Heart left ventricle (tissue), 16 donors: ENCODE measurements at places on chromosomes 4 and X.

DNA sequence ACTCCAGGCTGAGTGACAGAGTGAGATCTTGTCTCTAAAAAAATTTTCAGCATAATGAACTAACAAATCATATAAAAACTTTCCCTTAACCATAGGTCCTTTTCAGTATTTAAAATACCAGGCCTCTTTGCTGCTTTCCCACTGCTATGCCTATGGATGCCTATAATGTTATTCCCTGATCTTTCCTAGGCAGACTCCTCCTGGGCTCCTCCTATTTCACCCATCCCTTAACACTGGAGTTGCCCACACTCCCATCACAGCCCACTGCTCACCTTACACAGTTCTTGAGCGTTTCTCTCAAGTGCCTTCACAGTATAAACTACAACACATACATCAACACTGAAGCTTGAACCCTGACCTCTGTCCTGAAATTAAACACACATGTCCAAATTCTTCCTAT lies 31.6 kb downstream of the PAPSS1 start:
- DNase-seq = no peak

DNA sequence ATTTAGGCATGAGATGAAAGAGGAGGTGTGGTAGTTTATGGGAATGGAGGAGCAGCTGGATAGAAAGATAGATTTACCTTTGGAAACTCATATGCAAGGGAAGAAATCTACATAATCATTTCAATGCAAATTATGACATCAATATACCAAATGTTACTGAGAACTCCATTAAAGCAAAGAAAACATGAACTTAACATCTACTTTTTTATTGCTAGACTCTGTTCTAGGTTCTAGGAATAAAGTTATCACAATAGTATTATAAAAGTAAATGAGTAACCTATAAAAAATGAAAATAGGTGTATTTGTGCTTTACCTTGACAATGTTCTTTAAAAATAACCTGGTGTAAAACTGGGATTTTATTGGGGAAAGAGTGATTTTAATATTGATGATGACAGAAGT lies 221.6 kb upstream of the SLIT2 start:
- DNase-seq = no peak

GRCh38 chr4:154349829-154350228 lies 141.8 kb downstream of the DCHS2 start:
- no peak for DNase-seq

GRCh38 chr4:56907489-56908205 lies at the start of gene REST:
TSS of gene REST (plus strand) at chr4:56907900. CDS start at chr4:56910639, 2,739 bp downstream.
- DNase-seq = peak; percentile 85

GRCh38 chrX:144791298-144791697 lies 456.0 kb upstream of the SPANXN1 start:
- DNase-seq = no peak

DNA sequence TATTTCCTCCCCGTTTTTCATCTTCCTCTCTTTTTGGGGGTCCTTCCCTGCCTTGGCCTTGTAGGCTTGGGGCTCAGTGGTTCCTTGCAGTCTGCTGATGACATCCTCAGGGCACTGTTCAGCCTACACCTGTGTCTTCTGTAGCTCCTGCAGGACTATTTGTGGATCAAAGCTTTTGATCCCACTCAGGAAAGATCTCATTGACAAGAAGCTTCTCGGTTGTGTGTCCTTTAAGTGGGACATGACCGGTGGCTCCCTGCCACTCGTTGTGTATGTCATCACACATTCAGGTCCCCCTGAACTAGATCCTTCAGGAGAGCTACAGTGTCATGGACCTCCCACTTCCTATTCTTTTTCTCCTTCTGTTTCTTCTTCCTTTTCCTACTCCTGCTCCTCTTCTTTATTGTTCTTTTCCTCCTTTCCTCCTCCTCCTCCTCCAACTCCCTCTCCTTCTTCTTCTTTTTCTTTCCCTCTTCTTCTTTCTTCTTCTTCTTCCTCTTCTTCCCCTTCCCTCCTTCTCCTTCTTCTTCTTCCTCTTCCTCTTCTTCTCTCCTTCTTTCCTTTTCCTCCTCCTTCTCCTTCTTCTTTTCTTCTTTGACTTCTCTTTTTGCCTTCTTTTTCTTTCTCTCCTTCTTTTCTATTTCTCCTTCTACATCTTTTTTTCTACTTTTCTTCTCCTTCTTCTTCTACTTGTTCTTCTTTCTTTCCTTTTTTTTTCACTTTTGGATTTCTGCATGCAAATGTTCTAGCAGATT lies 67.8 kb downstream of the NBDY start:
- no peak for DNase-seq

DNA sequence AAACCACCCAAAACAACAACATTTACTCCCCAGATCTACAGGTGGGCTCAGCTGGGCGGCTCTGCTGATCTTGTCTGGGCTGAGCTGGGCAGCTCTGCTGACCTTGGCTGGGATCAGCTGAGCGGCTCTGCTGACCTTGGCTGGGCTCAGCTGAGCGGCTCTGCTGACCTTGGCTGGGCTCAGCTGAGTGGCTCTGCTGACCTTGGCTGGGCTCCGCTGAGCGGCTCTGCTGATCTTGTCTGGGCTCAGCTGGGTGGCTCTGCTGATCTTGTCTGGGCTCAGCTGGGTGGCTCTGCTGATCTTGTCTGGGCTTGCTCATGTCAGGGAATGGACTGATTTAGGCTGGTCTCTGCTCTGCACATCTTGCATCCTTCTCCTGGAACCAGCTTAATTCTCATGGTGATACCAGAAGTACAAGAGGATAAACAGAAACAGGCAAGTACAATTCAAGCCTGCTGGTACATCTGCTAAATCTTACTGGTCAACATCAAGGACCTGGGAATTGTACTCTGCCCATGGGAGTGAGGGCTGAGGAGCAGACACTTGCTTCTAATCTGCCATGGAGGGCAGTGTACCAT lies 248.5 kb upstream of the PSAPL1 start:
- DNase-seq = no peak

GRCh38 chr4:30865691-30866090 lies 145.5 kb downstream of the PCDH7 start:
- DNase-seq = no peak

GRCh38 chrX:54076903-54077302 lies 32.6 kb upstream of the PHF8 start:
- no peak for DNase-seq

- DNase-seq = no peak
Measured at GRCh38 chr4:59973492-59973891, 1226.6 kb upstream of the ADGRL3 start.

DNA sequence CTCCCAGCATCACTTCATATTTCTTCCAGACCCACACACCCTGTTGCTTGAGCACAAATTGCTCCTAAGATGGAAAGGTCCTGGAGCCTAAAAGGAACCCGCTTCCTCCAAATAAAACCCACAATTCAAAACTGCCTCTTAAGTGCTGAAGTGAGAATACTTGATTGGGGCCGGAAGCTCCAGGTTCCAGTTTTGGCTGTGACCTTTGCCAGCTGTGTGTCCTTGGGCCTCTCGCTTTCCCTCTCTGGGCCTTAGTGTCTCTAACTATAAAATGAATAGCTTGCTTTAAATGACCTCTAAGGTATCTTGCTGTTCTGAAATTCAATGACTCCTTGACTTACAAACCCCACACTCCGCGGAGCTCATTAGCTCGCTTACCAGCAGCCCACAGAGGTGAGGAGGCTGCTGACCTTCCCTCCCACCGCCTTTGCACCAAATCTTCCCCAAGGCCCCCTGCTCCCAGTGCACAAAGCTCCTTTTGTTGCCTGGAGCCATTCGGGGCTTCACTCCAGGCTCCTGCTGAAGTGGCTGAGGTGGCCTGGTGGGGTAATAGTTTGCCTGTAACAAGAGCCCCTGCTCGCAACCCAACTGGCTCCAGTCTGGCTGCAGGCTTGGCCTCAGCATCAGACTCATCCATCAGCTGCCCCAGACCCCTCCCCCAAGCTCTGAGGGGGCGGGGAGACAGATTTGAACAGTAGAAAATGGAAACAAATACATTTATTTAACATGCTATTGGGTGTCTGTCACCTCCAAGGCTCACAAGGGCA lies 21.8 kb downstream of the STARD8 start:
- DNase-seq = no peak

- no peak for DNase-seq
Measured at GRCh38 chrX:134695999-134696398, 37.7 kb upstream of the PLAC1 start.
